Hematopoietic multipotent progenitor cell treated with erythropoietin and hydrocortisone succinate and interleukin-3 and kit ligand, for 17 days (in vitro differentiated cells): ENCODE measurements at places on chromosomes 1 and 21.

DNA sequence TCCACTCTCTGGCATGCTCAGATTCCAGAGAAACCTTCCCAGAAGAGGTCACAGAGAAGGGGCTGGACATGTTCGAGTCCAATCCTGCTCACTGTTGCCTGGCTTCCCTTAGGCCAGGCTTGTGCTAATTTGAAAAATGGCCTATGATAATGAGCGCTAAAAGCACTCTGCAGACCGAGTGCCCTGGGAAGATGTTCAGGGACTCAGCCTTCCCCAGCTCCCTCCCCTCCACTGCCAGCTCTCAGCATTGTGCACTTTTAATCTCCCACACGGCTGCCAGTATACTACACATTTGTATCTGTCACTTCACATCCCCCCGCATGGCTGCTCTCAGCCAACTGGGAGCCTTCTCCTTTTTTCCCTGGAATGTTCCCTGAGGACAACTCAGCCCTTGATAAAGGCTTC, 24.1 kb downstream of the FAM163A start:
- DNase-seq: no peak

- no peak for DNase-seq
Observed at GRCh38 chr1:180026556-180026955, 71.9 kb downstream of the CEP350 start.

- no peak for DNase-seq
Observed at GRCh38 chr21:32382108-32382644, 10.6 kb downstream of the URB1 start.

DNA sequence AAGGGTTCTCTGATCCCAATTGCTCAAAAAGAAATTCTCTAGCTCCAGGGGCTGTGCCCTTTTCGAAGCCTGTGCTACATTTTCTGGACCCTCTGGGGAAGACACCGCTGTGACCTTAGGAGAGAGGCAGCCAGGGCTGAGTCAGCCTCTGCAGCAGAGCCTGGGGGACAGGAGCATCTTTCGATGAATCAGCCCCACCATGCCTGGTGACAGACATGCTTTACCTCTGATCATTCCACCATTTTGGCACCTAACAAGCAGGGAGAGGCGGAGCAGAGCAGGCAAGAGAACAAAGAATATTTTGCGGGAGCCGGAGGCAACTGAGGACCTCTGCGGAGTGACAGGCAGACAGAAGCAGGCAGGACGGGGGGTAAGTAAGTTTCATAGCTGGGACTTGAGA, 84.9 kb downstream of the VWA5B1 start:
- DNase-seq: no peak
